Smooth muscle cell of the brain vasculature (primary cell): ENCODE measurements at places on chromosomes 13 and 19.

- DNase-seq: no peak
These were observed 842 bp upstream of the PTGIR start for GRCh38 chr19:46625731-46626130.

- DNase-seq: no peak
These were observed 119.1 kb downstream of the KLF12 start for GRCh38 chr13:74015137-74015536.

DNA sequence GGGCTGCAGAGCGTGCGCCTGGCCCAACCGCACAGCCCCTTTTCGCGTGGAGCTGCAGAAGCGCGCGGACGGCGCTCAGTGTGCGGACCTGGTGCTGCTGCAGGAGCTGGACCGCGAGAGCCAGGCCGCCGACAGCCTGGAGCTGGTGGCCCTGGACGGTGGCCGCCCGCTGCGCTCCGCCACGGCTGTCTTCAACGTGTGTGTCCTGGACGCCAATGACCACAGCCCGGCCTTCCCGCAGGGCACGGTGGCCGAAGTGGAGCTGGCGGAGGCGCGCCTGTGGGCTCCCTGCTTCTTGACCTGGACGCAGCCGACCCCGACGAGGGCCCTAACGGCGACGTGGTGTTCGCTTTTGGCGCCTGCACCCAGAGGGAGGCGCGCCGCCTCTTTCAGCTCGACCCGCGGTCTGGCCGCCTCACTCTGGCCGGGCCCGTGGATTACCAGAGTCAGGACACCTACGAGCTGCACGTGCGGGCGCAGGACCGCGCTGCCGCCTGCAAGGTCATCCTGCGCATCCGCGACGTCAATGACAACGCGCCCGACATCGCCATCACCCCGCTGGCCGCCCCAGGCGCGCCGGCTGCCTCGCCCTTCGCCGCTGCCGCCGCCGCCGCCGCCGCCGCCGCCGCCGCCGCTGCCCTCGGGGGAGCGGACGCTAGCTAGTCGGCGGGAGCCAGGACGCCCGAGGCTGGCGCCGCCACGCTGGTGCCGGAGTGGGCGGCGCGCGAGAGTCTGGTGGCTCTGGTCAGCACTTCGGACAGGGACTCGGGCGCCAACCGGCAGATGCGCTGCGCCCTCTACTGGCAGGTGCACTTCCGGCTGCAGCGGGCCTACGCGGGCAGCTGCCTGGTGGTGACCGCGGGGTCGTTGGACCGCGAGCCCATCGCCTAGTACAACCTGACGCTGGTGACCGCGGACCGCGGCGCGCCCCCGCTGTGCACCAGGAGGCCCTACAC, 172.2 kb downstream of the OLFM4 start:
- DNase-seq: no peak

DNA sequence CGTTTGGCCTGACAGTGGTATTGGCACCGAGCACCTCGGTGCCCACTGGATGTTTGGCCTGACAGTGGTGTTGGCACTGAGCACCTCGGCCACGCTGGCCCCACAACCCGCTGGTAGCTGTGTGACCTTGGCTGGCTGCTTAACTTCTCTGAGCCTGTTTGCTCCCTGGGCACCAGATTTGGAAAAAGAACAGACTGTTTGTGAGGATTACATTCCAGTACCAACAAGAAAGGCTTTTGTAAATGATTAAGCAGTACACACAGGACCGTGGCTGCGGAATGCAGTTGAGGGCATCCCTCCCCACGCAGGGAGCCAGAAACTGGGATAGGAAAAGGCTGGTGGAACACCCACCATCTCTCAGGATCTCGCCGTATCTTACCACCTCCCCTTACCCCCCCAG, 31.9 kb downstream of the SLC25A42 start:
- no peak for DNase-seq

DNA sequence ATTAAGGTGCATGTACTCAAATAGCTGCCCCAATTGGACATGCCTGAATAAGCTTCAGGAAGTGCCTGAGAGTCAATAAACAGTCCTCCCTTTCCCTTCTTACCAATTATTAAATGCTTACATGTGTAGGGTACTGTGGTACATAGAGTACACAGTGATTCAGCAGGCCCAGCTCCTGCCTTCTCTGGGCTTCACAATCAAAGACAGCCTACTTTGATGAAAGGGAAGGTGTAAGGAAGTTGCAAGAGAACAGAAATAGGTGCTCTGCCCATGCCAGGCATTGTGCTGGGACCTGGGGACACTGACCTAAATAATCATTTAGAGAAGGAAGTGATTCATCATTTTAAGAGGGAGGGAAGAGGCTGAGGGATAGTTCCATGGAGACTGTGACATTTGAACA, 17.2 kb downstream of the FRY start:
- DNase-seq: no peak

GRCh38 chr13:58085274-58085673, 453.7 kb downstream of the PCDH17 start:
- DNase-seq: no peak

DNA sequence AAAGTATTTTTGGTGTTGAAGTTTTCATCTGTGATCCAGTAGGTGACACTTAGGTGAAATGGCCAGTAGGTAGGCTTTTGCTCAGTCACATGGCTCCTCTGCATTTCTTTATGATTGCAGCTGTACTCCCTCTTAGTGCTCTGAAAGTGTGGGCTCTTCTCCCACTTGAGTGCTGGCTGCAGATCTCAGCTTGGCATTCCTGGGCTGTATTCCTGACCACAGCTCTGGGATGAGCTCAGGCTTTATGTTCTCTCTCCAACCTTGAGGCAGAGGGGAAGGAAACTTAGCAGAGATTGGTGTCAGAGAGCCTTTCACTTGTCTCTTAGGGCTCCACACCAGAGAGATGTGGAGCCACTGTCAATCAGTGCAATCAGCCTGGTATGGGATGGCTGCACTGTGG, 254.3 kb downstream of the NDFIP2 start:
- no peak for DNase-seq

DNA sequence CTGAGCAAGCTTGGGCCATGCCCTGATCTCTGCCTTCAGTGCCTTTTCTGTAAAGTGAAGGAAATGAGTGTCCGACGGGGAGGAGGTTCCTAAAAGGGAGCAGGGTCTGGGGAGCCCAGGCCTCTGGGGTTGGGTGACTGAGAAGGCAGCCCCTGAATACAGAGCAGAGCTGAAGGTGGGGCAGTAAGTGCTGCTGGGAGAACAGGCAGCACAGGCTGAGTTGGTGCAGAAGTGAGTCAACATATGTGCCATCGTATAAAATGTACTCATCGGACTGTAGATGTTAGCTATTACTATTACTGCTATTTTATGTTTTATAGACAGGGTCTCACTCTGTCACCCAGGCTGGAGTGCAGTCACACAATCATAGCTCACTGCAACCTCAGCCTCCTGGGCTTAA, 1.0 kb upstream of the HAMP start:
- DNase-seq: no peak

DNA sequence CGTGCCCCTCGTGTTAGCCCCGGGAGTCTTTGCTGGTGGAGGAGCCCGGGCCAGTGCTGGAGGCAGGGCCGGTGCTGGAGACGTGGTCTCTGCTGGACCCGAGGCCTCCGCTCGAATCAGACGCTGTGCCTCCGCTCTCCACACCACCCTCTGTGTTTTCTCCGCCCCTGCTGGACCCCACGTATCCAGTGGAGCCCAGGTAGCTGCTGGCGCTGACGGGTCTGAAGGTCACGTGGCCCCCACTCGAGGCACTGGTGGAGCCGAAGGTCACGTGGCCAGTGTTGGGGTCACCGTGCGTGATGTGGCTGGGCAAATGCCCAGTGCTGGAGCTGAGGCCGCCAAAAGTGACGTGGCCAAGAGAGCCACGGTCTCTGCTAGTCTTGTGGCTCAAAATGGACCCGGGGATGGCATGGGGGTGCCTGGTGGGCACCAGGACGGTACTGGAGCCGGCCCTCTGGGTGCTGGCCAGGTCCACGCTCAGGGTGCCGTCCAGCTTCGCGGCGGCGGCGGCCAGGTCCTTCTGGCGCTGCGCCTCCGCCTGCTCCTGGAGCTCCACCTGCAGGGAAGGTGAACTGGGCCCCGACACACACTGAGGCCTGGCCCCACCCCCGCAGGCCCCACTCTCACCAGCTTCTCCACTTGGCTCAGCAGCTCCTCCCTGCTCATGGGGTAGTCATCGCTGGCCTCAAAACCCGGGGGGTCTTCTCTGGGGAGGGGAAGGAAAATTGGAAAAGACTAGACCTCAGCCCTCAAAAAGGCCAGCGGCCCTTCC, 27.3 kb downstream of the ZNF114 start:
- no peak for DNase-seq

- DNase-seq: no peak
These were observed 23.1 kb downstream of the CHAF1A start for GRCh38 chr19:4425537-4425936.

GRCh38 chr13:35797244-35797643, 320.8 kb upstream of the MAB21L1 start:
- DNase-seq: no peak

GRCh38 chr13:112592647-112593046, 4.7 kb upstream of the TUBGCP3 start:
- DNase-seq: no peak

DNA sequence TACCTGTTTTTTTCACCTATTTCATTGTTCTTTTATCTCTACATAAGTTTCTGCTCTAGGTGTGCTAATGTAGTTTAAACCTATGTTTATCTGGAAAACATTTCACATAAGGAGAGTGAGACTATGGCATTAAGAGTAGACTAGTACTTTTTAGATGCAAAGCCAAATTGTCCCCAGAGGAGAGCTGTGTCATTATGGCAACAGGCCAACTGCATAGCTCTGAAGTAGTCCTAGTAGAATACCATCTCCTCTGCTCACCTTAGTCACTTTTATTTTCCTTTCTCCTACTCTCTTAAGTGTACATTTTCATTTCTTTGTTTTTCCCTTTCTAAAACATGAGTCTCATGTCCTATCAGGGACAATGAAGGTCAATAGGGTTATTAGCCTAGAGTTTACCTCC, 123.1 kb downstream of the ITGBL1 start:
- DNase-seq: no peak

DNA sequence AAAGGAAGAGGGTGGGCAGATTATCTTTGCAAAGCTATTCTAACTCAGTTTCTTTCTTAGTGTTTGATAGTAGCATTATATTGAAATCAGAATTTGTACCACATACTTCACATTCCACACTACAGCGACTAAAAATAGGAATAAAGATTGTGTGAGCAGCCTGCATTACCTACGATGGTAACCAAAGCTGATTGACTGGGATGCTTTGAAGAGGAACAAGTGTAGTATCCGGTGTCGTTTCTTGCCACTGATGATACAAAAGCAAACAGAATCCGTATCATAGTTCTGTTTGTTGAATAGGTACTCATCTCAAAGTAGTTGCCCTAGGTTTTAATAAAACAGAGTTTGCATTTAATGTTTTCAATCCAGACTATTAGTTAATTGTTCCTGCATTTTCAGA, 51.2 kb downstream of the FLT3 start:
- DNase-seq: no peak

GRCh38 chr13:42990291-42991232, 1.5 kb downstream of the EPSTI1 start:
- DNase-seq: no peak

DNA sequence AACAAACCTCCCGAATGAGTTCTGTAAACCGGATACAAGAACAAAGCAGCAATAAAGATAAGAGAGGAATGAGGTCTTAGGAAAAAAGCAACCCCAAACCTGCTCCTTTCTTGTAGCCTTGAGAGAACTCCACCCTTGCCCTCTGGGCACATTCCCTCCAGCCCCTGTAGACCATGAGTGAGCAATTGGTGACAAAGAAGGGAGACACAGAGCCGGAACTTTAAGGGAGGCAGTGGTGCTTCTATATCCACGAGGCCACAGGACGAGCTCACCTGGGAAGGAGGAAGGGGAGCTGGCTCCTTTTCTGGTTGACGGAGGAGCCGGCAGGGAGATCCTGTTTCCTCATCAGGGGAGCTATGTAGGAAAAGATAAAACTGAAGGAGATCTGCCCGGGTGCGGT, 13.0 kb downstream of the BRME1 start:
- DNase-seq: no peak

GRCh38 chr19:49142866-49143335, 12.3 kb downstream of the HRC start:
- DNase-seq: peak; percentile 77

DNA sequence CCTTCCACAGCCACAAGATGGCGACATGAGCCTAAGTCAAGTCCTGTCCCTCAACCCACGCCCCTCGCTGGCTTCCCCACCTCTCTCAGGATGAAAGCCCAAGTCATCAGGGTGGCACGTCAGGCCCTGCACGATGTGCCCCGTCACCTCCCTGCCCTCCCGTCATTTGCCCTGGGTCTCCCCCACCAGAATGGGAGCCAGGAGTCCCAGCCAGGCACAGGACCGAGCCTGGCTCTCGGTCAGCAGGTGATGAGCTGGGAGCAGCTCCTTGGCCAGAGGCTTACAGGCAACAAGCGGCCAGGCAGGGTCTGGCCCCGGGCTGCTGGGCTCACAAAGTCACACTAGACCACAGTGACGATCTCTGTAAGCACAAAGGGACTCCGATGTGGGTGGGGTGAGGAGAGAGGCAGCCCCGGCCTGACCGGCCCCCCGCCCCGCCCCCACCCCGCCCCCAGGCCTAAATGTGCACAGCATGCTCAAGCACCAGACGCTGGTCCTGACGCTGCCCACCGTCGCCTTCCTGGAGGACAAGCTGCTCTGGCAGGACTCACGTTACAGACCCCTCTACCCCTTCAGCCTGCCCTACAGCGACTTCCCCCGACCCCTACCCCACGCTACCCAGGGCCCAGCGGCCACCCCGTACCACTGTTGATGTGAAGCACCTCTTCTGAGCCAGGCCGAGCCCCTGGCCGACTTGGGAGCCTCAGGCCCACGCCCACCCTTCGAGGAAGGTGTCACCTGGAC, 7.3 kb downstream of the MRPL4 start:
- no peak for DNase-seq

DNA sequence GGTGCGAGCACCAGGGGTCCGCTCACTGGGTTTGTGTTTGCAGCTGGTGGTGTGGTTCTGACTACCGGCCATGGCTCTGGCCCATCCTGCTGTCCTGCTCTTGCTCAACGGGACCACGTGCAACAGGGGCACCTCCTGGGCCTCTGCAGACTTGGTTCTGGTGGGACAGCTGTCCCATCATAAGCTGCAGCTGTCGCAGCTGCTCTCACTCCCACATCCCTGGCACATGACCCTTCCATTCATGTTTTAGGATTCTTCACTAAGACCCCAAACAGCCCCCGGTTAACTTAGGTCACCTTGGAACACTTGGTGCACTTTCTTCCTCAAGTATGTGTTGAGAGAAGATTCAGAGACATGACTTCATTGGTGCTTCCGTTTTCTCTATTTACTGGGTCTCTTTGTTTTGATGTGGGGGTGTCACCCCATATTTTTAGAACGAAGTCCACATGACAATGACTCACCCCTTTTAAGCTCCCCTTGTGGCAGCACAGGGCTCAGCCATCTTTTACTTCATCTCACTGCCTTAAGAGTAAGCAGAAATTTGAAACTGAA, 68.4 kb upstream of the ARHGEF7 start:
- no peak for DNase-seq

- no peak for DNase-seq
These were observed 11.5 kb downstream of the FAM187B start for GRCh38 chr19:35216833-35217648.

GRCh38 chr13:114081761-114082681, 50.4 kb downstream of the RASA3 start:
- DNase-seq: no peak
